Osteoblast (primary cell): ENCODE measurements at places on chromosomes 5 and 9. TPM values are rescaled to one million over a fixed set of nuclear protein-coding genes. Genes with fewer than 3 reads are reported as not detected.

IDNK gene
- total RNA-seq = 3.8 and 4.0 TPM in 2 replicates

PDE6A gene
- under 0.01 TPM in 2 replicates for total RNA-seq

SOWAHA gene
- total RNA-seq = under 0.01 and 0.29 TPM in 2 replicates

SOHLH1 gene
- total RNA-seq = not detected in 2 replicates

OBP2B gene
- not detected in 2 replicates for total RNA-seq

ASB6 gene
- 21.0 and 23.9 TPM in 2 replicates for total RNA-seq

ANKRD20A1 gene
- total RNA-seq = not detected in 2 replicates

IL33 gene
- under 0.01 TPM in 1 of 2 replicates, not detected in the other for total RNA-seq

FOXI1 gene
- not detected in 2 replicates for total RNA-seq

ADGRV1 gene
- total RNA-seq = under 0.01 TPM in 1 of 2 replicates, not detected in the other

VDAC1 gene
- 236 and 264 TPM in 2 replicates for total RNA-seq

IL3 gene
- not detected in 2 replicates for total RNA-seq

ADAMTSL1 gene
- 54.3 and 70.1 TPM in 2 replicates for total RNA-seq

CDHR2 gene
- under 0.01 TPM in 1 of 2 replicates, not detected in the other for total RNA-seq
